ENCODE measurements at places on chromosomes 5 and 9.

GRCh38 chr5:1417586-1418225 is 27.5 kb downstream of the SLC6A3 start:
- DNase-seq, result no peak

DNA sequence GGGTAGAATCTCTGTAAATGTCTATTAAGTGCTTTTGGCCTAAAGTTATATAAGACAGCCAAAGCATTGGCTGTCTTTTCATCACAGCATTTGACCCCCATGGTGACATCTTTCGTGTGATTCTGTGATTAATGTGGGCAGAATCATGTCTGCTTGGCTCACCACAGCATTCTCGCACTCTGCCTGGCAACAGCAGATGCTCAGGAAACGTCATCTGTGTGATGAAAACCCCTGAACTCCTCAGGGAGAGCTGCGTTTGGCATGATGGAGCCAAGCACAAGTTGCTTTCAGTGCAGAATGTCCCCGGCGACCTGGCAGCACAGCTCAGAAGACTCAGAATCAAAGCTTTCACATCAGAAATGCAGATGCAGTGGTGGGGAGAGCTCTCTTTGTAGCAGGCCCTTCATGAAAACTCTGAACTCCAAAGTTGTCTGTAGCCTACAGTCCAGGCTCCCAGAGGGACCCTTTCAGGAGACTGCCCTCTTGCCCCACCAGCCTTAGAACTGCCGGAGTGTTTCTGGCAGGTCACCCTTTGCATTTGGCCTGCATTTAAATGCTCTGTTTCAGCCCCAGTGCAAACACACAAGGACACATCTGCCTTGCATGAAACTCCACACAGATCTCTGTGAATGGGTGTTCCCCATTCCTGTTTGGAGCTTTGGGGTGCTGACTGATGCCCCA is 155.6 kb upstream of the PANK3 start:
- DNase-seq, result no peak

- no peak for DNase-seq
Observed at GRCh38 chr9:33455945-33456344, 8.6 kb upstream of the AQP3 start.

DNA sequence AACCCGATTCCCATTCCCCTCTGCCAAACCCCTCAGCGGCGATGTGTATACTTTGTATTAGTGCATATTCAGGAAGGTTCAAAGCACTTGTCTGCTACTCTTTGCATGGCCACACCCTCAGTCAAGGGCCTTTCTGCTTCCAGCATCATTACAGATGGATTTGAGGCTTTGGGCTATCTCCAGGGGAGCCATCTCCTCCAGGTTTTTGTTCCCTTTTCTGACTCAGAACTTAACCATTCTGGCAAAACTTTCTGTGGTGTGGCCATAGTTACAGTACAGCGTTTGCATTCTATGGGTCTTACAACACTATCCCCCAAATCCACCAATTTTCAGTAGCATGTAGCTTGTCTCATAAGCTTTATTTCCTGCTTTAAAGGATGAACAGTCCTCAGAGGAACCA is 36.0 kb upstream of the SVEP1 start:
- DNase-seq, result no peak

DNA sequence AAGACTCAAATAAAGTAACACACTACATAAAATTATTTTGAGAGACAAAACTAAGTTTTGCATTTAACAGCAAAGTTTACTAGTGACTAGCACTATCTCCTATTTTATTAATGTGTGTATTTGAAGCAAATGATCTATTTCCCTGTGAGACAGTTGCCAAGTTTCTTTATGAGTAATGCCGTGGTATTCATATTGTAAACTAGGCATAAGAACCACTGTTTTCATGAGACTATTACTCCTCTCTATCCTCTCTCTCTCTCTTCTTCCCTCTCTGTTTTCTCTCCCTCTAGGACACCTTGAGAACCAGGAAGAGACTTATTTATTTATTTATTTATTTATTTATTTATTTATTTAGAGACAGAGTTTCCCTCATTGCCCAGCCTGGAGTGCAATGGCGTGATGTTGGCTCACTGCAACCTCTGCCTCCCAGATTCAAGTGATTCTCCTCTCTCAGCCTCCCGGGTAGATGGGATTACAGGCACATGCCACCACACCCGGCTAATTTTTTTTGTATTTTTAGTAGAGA is 61.1 kb downstream of the MLANA start:
- DNase-seq, result no peak

GRCh38 chr5:10219068-10219467 is 30.6 kb downstream of the ATPSCKMT start:
- DNase-seq, result no peak

GRCh38 chr9:80467632-80468031 is 895.9 kb downstream of the TLE4 start:
- DNase-seq, result no peak

- DNase-seq, result no peak
Observed at GRCh38 chr9:136044971-136045594, 50.0 kb downstream of the NACC2 start.

DNA sequence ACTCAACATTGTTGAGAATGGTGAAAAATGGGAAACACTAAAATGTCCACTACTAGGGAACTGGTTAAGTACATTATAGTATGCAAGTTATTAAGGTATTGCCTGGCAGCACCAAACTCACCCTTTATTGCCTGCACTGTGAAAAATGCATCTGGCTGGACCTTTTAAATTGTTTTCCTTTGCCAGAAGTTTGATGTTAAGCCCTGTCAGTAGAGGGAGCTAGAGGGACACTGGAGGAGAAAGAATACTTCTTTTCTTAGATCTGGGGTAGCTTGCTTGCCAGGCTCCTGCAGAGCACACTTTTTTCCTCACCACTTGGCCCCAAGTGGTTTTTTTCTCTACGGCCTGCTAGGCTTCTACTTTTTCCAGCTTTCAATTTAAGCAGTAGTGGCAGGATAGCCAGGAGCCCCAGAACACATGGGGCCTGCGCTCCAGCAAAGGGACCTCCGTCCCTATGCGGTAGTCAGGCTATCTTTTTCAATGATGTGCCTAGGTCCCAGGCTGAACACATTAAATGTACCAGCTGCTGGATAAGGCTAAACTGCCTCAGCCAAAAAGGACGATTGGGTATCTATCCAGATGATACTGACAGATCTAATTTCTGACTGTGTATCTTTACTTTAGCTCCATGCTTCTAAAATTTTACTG is 8.0 kb upstream of the HABP4 start:
- DNase-seq, result no peak

DNA sequence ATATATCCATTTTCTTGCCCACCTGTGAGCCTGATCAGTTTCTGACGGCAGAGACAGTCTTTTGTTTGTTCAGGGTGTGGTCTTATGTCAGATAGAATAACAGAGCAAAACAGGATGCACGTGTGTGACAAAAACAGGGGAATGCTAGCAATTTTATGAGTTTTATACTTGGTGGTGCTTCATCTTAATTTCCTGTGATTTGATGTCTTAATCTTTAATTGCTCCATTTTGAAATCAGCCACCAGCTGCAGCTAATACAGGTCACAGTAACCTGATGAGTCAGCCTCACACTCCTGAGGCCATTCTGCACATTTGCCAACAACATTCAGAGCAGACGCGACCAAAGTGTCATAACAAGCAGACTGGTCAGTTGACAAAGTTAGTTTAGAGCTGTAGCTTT is 42.3 kb upstream of the JMY start:
- DNase-seq, result no peak

- DNase-seq, result no peak
Observed at GRCh38 chr9:38035873-38036272, 33.2 kb downstream of the SHB start.

DNA sequence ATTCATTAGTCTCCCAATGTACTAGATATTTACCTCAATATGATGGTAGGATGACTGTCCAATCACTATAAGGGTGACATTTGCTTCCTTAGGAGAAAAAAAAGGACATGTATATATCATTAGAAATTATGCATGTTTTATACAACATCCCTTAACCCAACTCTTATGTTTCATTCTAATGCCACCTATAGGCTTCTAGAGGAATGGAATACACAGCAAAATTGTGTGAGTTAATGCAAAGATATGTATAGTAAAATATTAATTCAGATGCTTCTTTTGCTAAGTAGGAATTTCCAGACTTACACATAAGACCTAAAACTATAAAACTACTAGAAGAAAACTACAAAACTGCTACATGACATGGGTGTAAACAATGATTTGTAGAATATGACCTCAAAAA is 3.5 kb downstream of the PRXL2C start:
- DNase-seq, result no peak

GRCh38 chr9:130948266-130948665 is 9.2 kb upstream of the FIBCD1 start:
- DNase-seq, result no peak

DNA sequence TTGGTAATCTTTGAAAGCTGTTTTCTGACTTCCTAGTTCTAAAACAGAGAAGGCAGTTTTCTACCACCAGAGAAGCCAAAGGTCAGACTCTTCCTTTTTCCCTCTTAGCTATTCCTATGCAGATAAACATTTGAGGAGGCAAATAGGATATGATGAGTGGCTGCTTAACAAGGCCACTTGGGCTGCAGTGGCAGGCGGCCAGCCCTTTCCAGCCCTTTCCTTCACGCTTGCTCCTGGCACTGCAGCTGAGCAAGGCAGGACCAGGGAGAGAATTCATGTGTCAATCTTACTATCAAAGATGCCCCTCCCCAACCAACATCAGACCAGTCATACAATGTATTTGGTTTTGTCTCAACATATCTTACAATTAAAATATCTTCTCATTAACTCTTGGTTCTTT is 36.8 kb upstream of the RNF38 start:
- DNase-seq, result no peak

- DNase-seq, result no peak
Observed at GRCh38 chr9:72539824-72540347, 18.5 kb downstream of the TMC1 start.

DNA sequence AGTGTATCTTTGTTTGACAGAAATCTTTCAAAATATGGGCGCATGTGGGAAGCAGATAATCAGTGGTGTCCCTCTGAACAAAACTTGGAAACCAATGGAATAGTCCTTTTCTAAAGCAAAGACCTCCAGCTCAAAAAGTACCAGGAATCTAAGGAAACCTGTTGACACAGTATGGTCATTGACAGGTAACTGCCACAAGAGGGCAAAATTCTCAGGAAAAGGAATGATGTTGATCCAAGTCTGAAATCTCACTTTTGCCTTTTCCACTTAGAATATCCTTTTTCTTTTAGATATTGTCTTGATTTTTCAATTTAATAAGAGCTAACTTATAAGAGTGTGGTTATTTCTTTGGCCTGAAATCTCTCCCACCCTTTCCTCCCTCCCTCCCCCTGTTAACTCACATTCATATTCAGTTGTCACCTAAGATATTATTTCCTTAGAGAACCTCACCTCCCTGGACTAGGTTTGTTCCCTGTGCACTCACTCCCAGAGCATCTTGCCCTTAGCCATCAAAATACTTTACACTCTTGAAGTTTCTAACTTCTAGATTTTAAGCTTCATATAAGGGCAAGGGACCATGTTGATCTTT is 59.0 kb upstream of the BARX1 start:
- no peak for DNase-seq

DNA sequence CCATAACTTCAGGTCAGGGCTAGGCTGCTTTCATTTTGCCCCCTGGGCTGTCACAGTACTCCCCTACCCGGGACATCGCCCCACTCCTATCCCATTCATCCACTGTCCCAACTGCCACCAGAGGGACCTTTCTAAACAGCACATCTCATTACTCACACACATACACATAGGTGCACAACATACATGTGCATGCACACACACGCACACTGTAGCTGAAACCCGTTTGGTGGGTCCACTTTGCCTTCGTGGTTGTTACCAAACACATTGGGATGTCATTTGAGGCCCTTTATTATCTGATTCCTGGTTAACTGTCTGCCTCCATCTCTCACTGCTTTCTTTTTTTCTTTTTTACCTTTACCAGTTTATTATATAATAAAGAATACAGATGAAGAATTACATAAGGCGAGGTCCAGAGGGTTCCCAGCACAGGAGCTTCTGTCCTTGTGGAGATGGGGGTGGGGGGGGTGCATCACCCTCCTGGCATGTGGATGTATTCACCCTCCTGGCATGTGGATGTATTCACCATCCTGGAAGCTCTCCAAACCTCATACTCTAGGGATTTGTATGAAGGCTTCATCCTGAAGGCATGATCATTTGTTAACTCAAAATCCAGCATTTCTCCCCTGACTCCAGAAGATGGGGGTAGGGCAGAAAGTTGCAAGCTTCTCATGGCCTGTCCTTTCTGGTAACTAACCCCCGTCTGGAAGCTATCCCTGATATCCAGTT is 186.0 kb downstream of the GOLPH3 start:
- no peak for DNase-seq

GRCh38 chr9:32978051-32978450 is 23.4 kb downstream of the APTX start:
- DNase-seq, result no peak

GRCh38 chr9:78005231-78006002 is 26.2 kb downstream of the GNAQ start:
- DNase-seq, result no peak

DNA sequence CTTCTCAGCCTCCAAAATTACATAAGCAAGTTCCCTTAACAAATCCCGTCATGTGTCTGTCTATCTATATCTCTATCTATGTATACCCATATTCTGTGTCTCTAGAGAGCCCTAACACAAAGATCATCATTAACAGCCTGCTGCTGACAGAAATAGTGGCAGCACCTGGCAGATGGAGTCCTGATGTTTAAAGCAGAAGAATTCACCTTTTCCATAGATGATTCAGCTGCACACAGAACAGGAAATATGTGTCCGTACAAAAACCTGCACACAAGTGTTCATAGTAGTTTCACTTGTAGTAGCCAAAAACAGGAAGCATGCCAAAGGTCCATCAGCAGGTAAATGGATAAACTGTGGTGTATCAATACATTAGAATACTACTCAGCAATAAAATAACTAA is 45.0 kb upstream of the ACO1 start:
- DNase-seq, result no peak

GRCh38 chr5:91245871-91246270 is 137.2 kb downstream of the ARRDC3 start:
- no peak for DNase-seq

GRCh38 chr9:34179213-34180136 is 632 bp downstream of the UBAP1 start:
- DNase-seq, result no peak

DNA sequence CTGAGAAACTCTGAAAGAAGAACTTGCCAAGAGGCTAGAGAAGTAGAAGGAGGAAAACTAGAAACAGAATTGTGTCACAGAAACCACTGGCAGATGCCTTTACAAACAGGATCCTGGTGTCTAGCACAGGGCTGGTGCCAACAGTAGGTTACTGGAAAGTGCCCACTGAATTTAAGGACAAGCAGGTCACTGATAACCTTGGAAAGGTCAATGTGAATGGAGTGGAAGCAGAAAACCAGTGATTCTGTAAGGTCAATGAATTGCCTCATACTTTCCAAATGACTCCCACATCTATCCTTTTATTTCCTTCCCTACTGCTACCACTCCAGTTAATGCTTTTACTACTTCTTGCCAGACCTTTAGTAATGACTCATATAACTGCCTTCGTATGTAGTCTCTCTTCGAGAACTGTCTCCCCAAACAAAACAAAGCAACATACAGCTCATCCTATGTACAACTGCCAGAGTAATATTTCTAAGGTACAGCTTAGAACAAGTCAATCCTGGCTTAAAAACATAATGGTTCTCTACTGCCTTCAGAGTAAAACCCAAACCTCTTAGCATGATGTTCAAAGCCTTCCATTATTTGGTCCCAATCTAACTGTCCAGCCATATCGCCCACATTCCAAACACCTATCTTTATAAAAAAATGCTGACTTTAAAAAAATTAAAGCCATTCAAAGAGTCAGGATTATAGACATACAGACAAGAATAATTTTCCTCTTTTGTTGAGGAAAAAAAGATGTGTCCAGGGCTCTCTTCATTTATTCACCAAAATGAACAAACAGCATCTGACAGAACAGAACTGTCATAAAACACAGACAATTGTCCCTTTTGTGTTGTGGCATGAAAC is 52.5 kb downstream of the NR3C1 start:
- DNase-seq, result no peak
